ENCODE measurements at places on chromosomes 6 and 20.

DNA sequence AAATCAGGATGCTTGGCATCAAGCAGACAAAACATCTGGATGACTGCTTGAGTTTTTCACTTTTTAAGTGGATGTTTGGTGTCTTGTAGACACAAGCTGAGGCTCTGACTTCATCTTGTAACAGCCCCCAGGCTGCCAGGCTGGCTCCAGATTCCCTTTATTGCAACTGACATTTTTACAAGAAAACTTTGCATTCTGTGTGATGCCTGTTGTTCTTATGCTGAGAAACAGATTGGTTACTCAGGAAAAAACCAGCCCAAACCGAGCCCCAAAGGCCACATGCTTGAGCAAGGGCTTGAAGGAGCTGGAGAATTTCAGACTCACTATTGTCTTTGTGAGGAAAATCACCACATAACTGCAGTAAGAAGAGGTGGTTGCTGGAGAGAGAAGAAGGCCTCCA is 98.4 kb upstream of the PREP start:
- peak; percentile 79 for DNase-seq

- peak; percentile 93 for DNase-seq
Measured at GRCh38 chr6:146546443-146547043, 2.9 kb downstream of the RAB32 start.

- no peak for DNase-seq
Measured at GRCh38 chr6:16163066-16163465, 34.2 kb downstream of the MYLIP start.

DNA sequence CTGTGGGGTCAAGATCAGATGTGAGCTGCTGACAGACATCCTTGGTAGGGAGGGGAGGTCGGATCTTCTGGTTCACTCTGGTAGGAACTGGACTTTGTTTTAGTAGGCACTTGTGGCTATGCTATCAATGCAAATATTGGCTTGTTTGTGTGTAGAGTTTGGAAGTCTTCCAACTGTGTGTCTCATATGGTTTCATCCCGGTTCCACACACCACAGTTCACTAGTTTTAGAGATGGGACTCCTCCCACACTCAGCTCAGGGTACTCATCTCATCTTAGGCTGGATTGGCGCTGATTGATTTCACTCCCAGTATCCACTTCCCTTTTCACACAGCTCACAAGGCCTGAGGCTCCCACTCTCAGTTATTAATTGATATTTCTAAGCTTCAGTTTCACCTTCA is 161.3 kb downstream of the THBS2 start:
- peak; percentile 41 for DNase-seq

DNA sequence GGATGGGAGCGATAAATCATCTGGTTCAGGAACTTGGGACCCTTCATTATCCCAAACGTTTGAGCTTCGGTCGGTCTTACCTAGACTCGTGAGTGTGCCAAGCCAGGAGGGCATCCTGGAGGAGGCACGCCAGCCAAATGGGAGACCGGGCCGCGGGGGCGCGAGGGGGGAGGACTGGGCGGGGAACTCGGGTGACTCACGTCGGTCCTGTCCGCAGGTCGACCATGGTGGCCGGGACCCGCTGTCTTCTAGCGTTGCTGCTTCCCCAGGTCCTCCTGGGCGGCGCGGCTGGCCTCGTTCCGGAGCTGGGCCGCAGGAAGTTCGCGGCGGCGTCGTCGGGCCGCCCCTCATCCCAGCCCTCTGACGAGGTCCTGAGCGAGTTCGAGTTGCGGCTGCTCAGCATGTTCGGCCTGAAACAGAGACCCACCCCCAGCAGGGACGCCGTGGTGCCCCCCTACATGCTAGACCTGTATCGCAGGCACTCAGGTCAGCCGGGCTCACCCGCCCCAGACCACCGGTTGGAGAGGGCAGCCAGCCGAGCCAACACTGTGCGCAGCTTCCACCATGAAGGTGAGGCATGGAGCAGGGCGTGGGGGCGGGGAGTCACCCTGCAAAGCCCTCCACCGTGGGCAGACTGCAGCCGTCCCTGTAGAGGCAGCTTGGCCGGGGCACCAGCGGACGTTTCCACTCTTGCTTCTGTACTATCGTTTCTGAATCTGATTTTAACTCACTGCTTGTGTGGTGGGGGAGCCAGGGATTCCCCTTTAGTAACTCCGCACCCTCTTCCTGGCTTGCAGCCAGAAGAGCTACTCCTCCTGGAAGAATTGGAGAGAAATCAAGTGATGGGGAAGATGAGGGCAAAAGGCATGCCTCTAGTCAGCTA is 2.7 kb downstream of the BMP2 start:
- DNase-seq, result peak; percentile 18
